ENCODE measurements at places on chromosomes 6 and 20. TPM values are rescaled to one million over a fixed set of nuclear protein-coding genes. Genes with fewer than 3 reads are reported as not detected.

Gene OTOR
- total RNA-seq: not detected

Gene SLC26A8
- total RNA-seq: not detected

Gene PBOV1
- not detected for total RNA-seq

Gene PCMTD2
- total RNA-seq: 37.4 TPM

Gene NHLRC1
- total RNA-seq: 0.29 TPM

Gene HLA-DQB1
- total RNA-seq: 22.7 TPM

Gene SLC22A16
- total RNA-seq: not detected

Gene SAMD5
- 0.02 TPM for total RNA-seq

Gene GGTLC1
- total RNA-seq: not detected

Gene HIVEP2
- 37.2 TPM for total RNA-seq
